Osteocyte (in vitro differentiated cells): ENCODE measurements at places on chromosomes 5 and 9. TPM values are rescaled to one million over a fixed set of nuclear protein-coding genes. Genes with fewer than 3 reads are reported as not detected.
A peak's percentile ranks its signal among the peaks of the same experiment; 100 is the strongest.

Gene CFAP77
- 0.48 and 0.68 TPM in 2 replicates for total RNA-seq

Gene SLC45A2
- total RNA-seq = not detected in 2 replicates

Gene GRIN3A
- total RNA-seq = 0.30 and 0.52 TPM in 2 replicates

DNA sequence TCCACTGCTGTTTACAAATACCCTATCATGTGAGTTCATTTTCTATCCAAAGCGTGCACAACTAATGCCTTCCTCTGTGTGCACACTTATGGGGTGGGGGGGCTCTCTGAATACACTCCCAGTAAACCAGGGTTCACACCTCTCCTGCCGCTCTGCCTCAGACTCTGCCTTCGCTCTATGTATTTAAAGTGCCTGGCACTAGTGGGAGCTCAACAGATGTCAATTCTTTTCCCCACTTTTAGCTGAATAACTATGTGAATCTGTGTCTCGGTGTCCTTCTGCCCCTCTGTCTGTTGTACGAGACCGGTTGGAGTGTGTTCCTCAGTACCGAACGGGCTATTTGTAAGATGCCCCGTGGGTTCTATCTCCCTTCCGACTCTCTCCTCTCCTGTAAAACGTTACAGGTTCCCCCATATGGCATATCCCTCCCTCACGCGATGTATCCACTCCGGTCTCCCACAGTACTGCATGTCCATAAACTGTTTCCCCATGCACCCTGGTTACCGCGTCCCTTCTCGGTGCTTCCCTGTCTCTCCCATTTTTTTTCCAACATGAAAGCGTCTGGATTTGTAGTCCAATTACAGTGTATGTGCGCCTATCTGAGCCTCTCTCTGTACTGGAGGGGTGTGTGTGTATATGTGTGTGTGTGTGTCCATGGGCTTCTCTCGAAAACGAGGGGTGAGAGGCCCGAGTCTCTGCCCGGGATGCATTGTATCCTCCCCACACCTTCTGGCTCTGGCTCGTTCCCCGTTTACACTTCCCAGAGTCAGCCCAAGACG lies 1.6 kb downstream of the ELL2 start:
- peak overlapping the region; percentile 96 for H3K27ac ChIP-seq
- DNase-seq = no peak
- peaks cover 62% of the 10 kb centered on the region for H3K4me1 ChIP-seq
- H3K36me3 ChIP-seq = peaks cover 2% of the 10 kb centered on the region
- peak overlapping the region; percentile 90 for H3K4me3 ChIP-seq
- H3K27me3 ChIP-seq = no peaks in the 10 kb centered on the region

DNA sequence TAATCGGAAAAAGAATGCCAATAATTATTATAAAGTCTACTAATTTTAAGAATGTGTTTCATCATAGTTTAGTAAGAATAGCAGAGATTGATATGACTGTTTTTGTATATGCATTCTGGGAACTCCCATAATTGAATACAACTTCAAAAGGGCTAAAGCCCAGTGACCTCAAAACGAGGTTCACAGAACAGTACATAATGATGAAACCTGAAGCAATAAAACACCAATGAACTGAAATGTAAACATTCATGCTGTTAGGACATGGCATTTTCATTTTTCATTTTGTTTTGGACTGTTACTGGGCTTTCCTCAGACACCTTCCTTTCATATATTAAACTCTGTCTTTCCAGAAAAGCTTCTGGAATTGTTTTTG lies 684 bp upstream of the JMY start:
- H3K4me3 ChIP-seq = peak overlapping the region; percentile 91
- DNase-seq = no peak
- peak overlapping the region; percentile 91 for H3K27ac ChIP-seq
- H3K27me3 ChIP-seq = no peaks in the 10 kb centered on the region

DNA sequence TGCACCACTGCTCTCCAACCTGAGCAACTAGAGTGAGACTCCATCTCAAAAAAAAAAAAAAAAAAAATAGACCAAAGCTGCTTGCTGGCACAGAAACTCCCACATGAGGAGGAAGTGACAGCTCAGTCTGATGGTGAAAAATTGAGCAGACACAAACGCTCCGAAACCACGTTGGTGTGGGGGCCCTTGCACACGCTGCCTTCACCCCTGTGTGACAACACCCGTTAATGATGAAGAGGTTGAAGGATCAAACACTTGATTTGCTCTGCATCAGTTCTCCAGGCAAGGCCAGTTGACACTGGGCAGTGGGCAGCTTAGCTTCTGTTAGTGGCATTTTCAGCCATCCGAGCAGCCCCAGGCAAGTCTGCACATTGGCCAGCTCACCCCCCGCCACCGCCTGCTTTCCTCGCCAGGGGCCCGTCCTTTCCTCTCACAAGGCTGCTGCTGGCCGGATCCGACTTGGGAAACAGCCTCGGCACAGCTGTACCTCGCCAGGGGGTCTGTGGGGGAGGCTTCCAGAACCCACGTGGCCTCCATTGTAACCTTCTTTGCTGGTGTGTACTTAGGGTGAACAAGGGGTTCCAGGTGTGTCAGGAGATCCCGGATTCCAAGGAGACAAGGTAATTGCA lies 79.8 kb downstream of the COL27A1 start:
- peak overlapping the region; percentile 34 for H3K27ac ChIP-seq

DNA sequence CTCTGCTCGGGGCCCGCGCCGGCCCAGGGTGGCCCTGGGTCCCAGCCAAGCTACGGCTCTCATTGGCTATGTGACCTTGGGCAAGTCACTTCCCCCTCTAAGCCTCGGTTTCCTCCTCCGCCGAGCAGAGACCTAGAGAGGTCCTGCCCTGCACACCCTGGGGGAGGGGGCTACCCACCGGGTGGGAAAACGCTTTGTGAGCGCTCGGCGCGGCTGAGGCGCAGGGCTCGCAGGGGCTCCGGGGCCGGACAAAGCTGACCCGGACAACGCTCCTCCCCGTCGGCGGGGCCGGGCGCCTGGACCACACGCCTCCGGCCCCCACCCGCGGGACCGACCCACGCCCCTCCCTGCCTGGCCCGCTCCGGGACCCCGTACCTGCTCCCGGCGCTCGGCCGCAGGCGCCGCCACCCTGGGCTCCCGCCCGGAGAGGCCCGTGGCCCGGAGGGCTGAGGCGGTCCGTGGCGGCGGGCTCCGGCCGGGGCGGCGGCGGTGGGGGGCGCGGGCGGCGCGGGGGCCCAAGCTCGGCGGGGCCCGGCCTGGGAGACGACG lies 85.7 kb upstream of the MELK start:
- peaks cover 2% of the 10 kb centered on the region for H3K36me3 ChIP-seq
- no peaks in the 10 kb centered on the region for H3K27me3 ChIP-seq
- DNase-seq = peak; percentile 86
- H3K4me1 ChIP-seq = peaks cover 34% of the 10 kb centered on the region

- peaks cover 3% of the 10 kb centered on the region for H3K36me3 ChIP-seq
- H3K27me3 ChIP-seq = no peaks in the 10 kb centered on the region
- peaks cover 23% of the 10 kb centered on the region for H3K4me1 ChIP-seq
- no peak overlapping the region for H3K4me3 ChIP-seq
- DNase-seq = no peak
These were observed 2.6 kb upstream of the PSIP1 start for GRCh38 chr9:15513335-15513734.

GRCh38 chr9:110447476-110447875 lies 109.8 kb upstream of the TXNDC8 start:
- no peak overlapping the region for H3K27ac ChIP-seq
- H3K4me3 ChIP-seq = no peak overlapping the region
- no peak for DNase-seq

DNA sequence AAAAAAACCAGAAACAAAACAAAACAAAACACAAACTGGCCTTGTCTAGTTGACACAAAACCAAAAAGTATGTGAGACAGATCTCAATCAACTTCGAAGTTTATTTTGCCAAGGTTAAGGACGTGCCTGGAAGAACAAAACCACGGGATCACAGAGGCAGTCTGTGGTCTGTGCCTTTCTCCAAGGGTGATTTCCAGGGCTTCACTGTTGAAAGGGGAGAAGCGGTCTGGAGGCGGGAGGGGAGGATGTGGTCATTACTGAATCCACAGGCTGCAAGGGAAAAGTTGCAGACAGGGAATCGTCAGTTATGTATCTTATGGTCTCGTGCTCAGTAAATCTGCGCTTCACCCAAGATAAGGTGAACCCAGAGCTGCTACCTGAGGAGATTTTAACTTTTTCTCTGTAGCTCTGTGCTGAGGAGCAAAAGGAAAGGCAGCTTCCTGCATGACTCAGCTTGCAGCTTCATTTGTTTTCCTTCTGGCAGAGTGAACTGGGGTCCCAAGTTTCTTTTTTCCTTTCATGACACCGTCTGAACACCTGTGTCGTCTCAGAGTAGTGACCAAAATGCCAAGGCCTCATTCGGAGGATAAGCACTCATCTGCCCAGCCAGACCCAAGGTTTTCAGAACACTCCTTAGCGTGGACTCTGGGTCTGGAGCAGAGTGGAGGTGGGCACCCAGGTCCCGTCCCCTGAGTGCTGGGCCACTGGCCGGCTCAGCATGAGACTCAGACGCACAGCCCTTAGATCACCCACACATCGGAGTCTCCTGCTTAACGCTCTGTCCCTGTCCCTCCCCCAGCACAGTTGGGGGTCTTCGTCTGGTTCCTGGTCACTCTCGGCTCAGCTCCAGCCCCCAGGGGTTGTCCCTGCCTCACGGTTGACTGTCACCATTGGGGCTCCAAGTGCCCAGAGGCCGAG lies 25.9 kb downstream of the ROPN1L start:
- peaks cover 23% of the 10 kb centered on the region for H3K4me1 ChIP-seq
- DNase-seq = no peak
- H3K27me3 ChIP-seq = peaks cover 21% of the 10 kb centered on the region

DNA sequence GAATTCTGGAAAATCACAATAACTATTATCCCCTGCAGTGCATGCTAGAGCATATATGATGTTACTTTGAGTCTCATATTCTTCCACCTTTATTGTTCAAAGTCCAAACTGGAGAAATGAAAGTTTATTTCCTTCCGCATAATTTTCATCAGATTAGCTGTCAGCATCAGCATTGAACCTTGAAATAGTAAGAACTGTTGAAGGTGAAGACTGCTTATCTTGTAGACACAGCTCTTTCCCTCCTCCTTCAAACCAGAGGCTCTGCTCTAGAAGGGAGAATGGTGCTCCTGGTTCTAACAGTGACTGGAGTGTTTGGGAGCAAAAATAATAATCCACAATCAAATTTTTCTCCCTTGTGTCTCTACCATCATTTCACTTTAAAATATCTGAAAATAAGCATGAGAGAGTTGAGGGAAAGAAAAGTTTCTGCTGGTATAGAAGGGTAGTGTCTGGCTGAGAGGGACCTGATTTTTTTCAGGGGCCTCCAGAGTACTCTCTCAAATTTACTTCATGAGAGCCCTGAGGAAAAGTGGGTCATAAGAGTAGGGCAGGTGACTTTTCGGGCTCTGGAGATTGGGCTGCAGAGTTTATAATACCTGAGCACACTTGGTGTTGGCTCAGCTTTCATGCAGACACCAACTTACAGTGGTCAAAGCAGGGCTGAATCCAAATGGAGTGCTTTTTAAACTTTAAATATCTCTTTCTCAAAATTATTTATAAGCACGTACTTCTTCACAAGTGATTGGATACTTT lies 170.4 kb downstream of the ZDHHC21 start:
- no peak overlapping the region for H3K4me3 ChIP-seq
- H3K4me1 ChIP-seq = no peaks in the 10 kb centered on the region
- peaks cover 5% of the 10 kb centered on the region for H3K27me3 ChIP-seq
- no peaks in the 10 kb centered on the region for H3K36me3 ChIP-seq
- no peak overlapping the region for H3K27ac ChIP-seq

DNA sequence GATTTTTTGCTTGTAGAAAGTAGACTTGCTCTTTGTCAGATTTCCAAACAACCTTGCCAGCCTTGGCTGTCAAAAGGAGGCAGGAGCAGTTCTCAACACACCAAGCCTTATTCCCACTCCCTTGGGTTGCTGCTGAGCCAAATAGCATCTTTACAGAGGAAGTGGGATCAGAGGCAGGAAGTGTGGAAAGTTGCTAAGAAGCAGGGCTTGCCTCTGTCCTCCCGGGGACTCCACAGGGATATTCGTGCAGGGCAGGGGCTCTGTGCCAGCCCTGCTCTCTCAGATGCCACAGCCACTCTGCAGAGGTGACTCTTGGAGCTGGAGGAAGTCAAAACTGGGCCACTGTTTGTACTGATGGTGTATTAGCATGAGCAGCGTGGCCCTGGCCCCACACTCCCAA lies 24.3 kb downstream of the PTPDC1 start:
- H3K4me3 ChIP-seq = no peak overlapping the region
- H3K27ac ChIP-seq = no peak overlapping the region
- H3K27me3 ChIP-seq = no peaks in the 10 kb centered on the region
- DNase-seq = no peak
- H3K36me3 ChIP-seq = peaks cover 11% of the 10 kb centered on the region

DNA sequence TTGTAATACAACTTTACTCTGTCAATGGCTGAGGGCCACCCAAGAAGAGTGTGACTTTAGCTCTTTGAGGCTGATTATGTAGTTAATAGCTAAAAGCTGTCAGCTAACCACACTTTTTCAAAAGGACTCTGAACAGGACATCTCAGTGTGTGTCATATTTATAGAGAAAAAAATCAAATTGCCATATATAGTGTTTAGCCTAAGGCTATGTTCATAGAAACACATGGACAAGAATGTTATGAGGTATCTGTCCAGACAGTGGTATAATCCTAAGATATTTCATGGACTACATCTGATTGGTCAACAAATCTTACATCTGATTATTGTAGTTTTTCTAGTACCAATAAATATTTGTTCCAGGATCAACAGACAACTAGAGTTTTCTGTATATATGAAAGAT lies 42.1 kb upstream of the CDH18 start:
- no peaks in the 10 kb centered on the region for H3K4me1 ChIP-seq
- no peak for DNase-seq
- no peak overlapping the region for H3K4me3 ChIP-seq
- no peaks in the 10 kb centered on the region for H3K36me3 ChIP-seq
- H3K27me3 ChIP-seq = no peaks in the 10 kb centered on the region

GRCh38 chr5:133669472-133669871 lies 57.1 kb upstream of the FSTL4 start:
- H3K4me3 ChIP-seq = no peak overlapping the region
- no peak overlapping the region for H3K27ac ChIP-seq
- H3K36me3 ChIP-seq = no peaks in the 10 kb centered on the region
- DNase-seq = peak; percentile 60
- H3K4me1 ChIP-seq = no peaks in the 10 kb centered on the region

GRCh38 chr5:38922199-38922598 lies 76.4 kb downstream of the OSMR start:
- DNase-seq = no peak
- no peak overlapping the region for H3K27ac ChIP-seq

DNA sequence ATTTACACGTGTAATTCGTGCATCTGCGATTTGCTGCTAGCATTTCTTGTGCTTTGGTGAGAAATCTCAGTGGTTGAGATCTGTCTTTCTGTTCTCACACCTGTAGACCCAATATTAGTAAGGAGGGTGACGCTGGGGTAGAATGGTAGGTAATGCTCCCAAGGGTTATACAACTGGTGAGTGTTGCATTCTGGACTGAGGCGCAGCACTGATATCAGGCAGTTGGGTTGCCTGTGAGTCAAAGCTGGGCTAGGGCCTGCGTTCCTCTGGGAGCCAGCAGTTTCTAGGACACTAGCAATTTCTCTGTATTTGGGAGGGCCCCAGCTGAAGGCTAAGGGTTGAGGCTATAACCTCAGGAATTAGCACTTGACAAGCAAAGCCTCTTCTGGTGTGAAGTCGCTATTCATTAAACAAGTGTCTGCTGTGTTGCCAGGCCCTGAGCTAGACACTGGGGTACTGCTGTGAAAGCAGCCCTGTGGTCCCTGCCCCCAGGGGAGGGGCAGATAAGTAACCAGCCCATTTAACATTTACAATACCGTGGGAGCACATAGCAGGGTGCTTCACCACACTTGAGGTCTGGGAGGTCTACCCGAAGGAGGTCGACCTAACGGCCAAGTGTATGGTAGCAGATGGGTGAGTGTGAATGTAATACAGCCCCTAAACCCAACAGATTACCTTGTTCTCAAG lies 28.7 kb downstream of the LARP1 start:
- DNase-seq = no peak
- H3K4me1 ChIP-seq = peaks cover 64% of the 10 kb centered on the region
- H3K36me3 ChIP-seq = no peaks in the 10 kb centered on the region
- H3K4me3 ChIP-seq = no peak overlapping the region
- H3K27me3 ChIP-seq = no peaks in the 10 kb centered on the region
